ENCODE measurements at places on chromosomes 12 and 14. TPM values are rescaled to one million over a fixed set of nuclear protein-coding genes. Genes with fewer than 3 reads are reported as not detected.

TESPA1 gene
- total RNA-seq = 0.98 TPM

SERPINA1 gene
- total RNA-seq = 5.7 TPM

VRTN gene
- not detected for total RNA-seq

GPD1 gene
- 232 TPM for total RNA-seq

ZNF384 gene
- 40.4 TPM for total RNA-seq

ANKS1B gene
- total RNA-seq = 14.0 TPM

EPYC gene
- total RNA-seq = not detected

RPGRIP1 gene
- 0.22 TPM for total RNA-seq

PTPRQ gene
- total RNA-seq = 3.3 TPM

DAZAP2 gene
- total RNA-seq = 253 TPM

CLEC4C gene
- not detected for total RNA-seq

TMEM260 gene
- total RNA-seq = 33.0 TPM

SRSF9 gene
- 66.6 TPM for total RNA-seq

PCBP2 gene
- total RNA-seq = 414 TPM

DCN gene
- total RNA-seq = 4,304 TPM

IFNG-AS1 gene
- not detected for total RNA-seq

GPR68 gene
- 0.21 TPM for total RNA-seq

C12orf54 gene
- 1.3 TPM for total RNA-seq

PRICKLE1 gene
- total RNA-seq = 51.7 TPM

HOTAIR gene
- not detected for total RNA-seq

GPRC5D gene
- total RNA-seq = not detected

EXOC3L4 gene
- 1.8 TPM for total RNA-seq

ISCA2 gene
- total RNA-seq = 14.6 TPM

ABCC9 gene
- 22.6 TPM for total RNA-seq

Data from tibial nerve (tissue), 4 donors.